ENCODE measurements at places on chromosomes 1 and 21.

DNA sequence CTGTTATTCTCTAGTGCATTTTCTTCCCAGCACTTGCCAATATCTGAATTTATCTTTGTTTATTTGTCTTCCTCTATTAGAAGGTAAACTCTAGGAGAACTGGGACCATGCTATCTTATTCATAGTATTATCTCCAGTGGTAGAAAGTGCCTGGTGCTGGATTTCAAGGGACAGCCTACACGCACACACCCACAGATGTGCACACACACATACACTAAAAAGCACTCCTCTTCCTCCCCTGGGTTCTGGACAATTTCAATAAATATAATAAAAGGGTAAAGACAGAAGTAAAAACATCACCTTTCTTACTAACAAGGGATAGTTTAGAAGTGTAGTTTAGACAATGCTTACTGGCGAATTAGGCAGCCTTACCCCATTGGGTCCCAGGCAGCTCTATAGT, 28.5 kb upstream of the USP24 start:
- DNase-seq, result no peak

DNA sequence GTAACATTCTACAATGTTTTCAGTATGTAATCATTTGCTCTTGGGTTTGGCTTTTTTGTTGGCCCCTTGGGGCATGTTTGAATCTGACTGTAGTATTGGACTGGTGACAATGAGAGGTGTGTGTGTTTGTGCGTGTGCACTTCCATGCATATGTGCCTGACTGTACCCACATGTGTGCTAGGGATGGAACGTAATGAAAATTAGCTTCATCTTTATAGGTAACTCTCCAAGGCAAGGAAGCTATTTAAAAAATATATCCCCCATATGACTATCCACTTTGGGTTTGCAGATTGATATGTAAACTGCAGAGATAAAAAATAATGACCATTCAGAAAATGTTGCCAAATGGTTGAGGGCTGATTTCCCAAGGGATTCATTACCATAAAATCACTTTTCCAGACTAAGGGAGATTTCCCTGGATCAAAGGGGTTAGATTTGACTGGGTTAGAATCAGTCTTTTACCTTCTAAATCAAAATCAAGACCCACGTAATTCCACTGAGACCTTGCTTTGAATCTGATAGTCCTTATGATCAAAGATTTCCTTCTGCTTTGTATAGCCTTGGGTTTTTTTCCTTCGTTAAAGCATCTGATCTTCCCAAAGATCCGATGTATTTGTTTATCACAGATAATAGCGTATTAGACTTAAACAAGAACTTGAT, 189.7 kb downstream of the CENPF start:
- DNase-seq, result no peak

GRCh38 chr1:118928739-118929554, 59.2 kb downstream of the TBX15 start:
- DNase-seq, result peak; percentile 23

GRCh38 chr1:56644919-56645676, at the start of gene PRKAA2:
Gene PRKAA2, plus strand, starts transcription at chr1:56645314. Its CDS starts 74 bp downstream, at chr1:56645388.
- peak; percentile 32 for DNase-seq

DNA sequence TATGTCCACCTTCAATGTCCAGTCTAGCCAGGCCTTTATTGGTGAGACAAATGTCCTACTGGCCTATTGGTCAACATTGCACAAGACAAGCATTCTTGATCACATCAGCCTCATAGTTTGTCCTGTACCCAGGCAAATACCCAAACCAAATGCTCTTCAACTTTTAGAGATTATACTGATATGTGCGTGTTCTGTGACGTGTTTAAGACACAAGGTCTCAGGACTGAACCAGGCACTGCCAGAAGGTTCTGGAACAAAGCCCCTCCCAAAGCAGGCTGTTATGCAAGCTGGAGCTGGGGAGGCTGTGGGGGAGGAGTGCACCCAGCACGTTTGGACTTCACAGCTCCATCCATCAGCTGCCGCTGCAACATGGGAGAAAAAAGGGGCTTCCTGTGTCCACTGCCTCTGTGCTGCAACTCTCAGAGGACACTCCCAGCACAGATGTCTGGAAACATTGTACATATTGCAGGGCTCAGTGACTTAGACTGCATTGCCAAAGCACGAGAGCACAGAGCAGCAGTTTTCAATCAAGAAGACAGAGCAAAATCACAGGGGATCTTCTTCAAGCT, 45.9 kb downstream of the NID1 start:
- no peak for DNase-seq

DNA sequence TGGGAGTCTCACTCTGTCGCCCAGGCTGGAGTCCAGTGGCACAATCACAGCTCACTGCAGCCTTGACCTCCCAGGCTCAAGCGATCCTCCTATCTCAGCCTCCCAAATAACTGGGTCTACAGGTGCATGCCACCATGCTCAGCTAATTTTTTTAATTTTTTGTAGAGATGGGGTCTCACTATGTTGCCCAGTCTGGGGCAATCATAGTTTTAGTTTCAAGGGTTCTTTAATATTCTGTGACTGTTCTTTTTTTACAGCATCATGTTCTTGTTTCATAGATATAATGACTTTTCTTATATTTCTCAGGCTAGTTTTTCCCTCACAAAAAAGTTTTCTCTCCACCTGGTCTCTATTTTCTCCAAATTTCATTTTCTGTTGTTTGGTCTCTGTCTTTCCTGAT, 25.4 kb upstream of the SMYD2 start:
- DNase-seq, result no peak

GRCh38 chr1:48771561-48771960, 5.1 kb downstream of the BEND5 start:
- no peak for DNase-seq

All from LoVo (cell line).